ENCODE measurements at places on chromosomes 3 and 15.

GRCh38 chr3:31103623-31104180 is 209.2 kb upstream of the GADL1 start:
- DNase-seq, result no peak

GRCh38 chr3:50273689-50274065 is 4.7 kb downstream of the SEMA3B start:
- DNase-seq, result no peak

DNA sequence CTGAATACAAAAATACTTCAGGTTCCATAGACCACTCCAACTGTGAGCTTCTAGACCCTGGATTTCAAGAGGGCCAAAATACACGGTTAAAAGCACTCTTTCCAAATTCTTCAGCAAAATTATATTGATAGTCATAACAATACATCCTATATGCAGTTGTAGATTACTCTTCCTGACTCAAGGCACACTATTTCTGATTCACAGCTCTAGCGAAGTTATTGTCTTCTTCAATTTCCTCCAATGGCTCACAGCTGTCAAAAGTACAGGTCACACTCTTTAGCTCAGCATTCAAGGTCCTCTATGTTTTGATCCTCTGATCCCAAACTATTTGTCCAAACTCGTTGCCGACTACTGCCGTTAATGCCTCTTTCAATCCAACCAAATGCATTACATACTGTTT is 13.5 kb upstream of the CCDC80 start:
- no peak for DNase-seq

- DNase-seq, result no peak
These were observed 15.8 kb downstream of the WNT7A start for GRCh38 chr3:13863965-13864595.

DNA sequence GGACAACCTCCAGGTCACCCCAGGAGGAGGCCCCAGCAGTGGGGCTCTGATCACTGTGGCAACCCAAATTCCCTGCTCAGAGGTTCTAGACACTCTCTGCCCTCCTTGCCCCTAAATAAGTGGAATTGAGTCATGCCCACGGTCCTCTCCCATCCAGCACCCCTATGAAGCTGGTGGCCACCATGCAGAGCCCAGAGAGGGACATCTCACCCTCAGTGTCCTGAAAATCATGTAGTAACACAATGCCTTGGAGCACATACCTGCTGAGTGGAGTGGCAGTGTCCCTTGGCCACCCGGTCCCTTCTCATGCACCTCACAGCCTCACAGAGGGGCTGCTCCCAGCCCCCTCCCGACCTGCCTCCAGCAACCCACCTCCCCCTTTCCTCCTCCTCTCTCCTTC is 114.3 kb upstream of the MEF2A start:
- no peak for DNase-seq

DNA sequence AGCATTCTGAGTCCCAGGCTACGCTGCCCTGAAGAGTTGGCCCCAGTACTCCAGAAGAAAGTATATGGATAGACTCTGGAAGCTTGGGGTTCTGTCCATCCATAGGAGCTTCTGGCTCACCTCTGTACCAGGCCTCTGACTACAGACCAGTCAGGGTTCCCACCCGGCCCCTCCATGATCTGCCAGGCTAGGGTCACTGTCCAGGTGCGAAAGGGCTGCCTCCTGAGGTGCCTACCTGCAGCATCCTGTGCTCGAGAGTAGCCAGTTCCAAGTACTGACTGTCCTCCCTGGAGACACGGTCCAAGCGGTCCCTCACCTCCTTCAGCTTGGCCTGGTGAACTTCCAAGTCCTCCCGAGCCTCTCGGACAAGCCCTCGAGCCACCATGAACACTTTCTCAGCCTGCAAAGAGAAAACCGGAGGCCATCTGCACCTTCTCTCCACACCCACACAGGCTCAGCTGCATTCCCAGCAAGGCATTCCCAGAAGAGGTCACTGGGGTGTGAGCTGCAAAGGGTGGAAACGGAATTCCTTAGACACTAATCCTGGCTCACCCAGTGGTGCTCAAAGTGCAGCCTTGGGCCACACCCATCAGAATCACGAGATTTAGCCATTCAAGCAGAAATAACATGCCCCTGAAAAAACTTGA is 3.7 kb upstream of the PLXNB1 start:
- no peak for DNase-seq

GRCh38 chr3:57545636-57546268 is 1.6 kb upstream of the DNAH12 start:
- DNase-seq, result no peak

Data from erythroblast (primary cell).